Myocyte (in vitro differentiated cells): ENCODE measurements at places on chromosomes 5 and 9.

GRCh38 chr5:12793373-12793772 lies 889.1 kb upstream of the CTNND2 start:
- no peak for DNase-seq

- DNase-seq: no peak
These were observed at the start of gene ANKRD55 for GRCh38 chr5:56233230-56233629. TSS of gene ANKRD55 (minus strand) at chr5:56233330. CDS start at chr5:56232913, 417 bp downstream.

GRCh38 chr5:16776611-16777251 lies 159.4 kb downstream of the MYO10 start:
- no peak for DNase-seq

- no peak for DNase-seq
These were observed 447.1 kb downstream of the LRRC70 start for GRCh38 chr5:63025679-63026078.

GRCh38 chr5:178152491-178153444 lies 917 bp downstream of the NHP2 start:
- no peak for DNase-seq

- DNase-seq: no peak
These were observed 60.0 kb downstream of the TMOD1 start for GRCh38 chr9:97561501-97561900.

GRCh38 chr5:140182075-140182711 lies 7.2 kb downstream of the CYSTM1 start:
- peak; percentile 11 for DNase-seq

DNA sequence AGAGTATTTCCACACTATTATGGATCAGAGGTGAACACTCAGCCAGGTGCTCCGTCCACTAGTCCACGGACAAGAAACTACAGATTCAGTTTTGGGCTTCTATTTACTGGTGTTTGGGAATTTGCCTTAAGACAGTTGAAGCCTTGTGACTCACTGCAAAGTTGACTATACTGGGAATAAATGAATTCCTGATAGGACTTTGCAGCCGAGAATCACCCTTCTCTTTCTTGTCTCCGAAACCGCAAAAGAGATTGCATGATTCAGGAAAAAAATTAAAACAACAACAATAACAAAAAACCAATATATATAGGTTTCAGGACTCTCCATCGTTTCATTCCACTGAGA lies 716 bp downstream of the TMEM171 start:
- DNase-seq: no peak

DNA sequence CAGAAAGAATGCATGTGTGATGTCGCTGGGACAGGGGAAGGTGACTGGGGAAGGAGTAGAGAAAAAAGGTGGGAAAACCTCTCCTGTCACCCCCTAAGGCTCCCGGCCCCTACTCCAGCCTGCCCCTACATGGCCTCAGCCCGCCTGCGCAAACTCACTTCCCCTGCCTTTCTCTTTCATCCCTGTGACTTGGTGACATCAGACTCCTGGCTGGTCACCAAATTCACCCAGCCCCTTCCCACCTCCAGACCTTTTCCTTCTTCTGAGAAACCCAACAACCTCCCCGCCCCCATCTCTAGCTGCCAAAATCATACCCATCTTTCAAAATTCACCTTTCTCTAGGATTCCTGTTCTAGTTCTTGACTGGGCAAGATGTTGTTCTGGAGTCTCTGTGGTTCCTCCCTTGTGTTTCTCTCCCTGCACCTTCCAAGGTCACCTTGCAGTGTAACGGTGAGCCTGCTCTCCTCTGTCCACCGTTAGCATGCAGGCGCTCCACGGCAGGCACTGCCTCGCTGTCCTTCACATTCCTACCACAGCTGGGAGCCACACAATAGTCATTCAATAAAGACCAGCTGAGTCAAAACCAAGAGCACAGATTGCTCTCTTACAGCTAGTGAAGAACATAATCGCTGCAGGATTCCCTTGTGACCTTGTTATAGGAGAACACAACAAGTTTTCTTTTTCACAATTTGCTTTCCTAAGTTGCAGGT lies 134.5 kb downstream of the FANCC start:
- DNase-seq: no peak

DNA sequence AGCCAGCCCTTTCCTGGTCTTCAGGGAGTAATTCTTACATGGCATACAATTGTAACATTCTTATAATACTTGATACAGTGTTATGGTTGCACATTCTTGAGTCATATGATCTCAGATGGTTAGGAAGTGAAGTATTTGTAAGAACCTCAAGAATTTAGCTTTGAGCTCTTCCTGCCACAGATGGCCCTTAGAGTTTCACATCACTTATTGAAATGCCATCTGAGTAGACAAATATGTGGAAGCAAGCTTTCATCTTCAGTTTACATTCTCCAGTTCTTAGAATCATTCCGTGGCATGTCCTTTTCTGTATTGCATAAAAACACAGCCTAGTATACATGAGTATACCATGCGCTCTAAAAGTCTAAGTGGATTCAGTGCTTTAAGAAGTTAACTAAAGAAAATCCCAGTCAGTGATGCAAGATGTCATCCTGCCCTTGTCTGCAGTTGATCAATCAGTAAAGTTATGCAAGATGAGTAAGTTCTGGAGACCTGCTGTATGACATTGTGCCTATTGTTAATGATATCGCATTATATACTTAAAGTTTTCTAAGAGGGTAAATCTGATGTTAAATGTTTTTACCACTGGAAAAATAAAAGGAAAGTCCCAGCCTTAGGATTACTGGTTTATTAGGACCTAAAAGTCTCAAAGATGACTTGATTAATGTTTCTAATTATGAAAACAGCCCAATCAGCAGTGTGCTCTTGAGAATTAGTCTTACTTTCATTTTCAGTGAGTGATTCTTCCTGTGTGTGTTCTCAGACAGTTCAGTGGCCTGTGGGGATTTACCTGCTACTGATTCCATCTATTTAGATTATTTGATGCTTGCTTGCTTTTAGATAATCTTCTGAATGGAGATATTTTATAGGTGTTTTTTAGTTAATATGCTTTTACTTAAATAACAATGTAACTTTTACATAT lies 29.4 kb downstream of the RHOBTB3 start:
- peak; percentile 83 for DNase-seq

DNA sequence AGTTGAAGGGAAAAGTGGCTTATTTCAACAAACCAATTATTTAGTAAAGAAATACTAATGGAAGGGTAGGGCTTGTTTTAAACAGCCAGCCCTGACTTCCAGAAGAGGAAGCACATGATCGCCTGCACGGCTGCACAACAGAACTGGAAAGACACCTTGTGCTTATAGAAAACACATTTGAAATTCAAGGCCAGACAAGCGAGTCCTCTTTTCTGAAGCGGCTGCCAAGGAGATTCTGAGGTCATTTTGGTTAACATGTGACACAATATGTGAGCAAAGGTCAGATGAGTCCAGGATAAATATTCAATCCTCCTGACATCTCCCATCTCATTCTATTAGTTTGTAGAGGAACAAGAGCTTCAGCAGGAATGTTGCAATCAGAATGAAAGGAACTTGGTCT lies 461.4 kb upstream of the ST8SIA4 start:
- peak; percentile 13 for DNase-seq

- DNase-seq: no peak
These were observed 522.3 kb upstream of the NUDT12 start for GRCh38 chr5:104084896-104085295.

GRCh38 chr9:127771570-127772189 lies 6.8 kb downstream of the SH2D3C start:
- no peak for DNase-seq

- no peak for DNase-seq
These were observed 160.6 kb downstream of the COL23A1 start for GRCh38 chr5:178429491-178430185.

DNA sequence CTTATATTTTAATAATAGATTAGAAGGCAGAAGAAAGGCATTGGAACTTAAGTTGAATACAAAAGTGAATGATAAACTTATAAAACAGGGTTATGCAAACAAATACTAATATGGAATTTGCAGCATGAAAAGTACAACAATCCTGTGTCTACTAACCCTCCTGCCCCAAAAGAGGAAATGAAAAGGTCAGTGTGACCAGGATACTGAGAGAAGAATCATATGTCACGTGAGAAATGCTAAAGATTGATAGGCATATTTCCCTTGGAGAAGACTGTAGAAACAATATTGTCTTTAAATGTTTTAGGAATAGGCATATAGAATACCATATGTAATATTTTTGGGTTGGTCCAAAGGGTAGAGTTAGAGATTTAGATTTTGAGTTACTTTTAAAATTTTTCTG lies 3.8 kb downstream of the WDR36 start:
- DNase-seq: no peak

GRCh38 chr5:34496701-34497469 lies 159.2 kb upstream of the RAI14 start:
- no peak for DNase-seq

GRCh38 chr5:125113328-125113727 lies 366.9 kb upstream of the ZNF608 start:
- DNase-seq: no peak

DNA sequence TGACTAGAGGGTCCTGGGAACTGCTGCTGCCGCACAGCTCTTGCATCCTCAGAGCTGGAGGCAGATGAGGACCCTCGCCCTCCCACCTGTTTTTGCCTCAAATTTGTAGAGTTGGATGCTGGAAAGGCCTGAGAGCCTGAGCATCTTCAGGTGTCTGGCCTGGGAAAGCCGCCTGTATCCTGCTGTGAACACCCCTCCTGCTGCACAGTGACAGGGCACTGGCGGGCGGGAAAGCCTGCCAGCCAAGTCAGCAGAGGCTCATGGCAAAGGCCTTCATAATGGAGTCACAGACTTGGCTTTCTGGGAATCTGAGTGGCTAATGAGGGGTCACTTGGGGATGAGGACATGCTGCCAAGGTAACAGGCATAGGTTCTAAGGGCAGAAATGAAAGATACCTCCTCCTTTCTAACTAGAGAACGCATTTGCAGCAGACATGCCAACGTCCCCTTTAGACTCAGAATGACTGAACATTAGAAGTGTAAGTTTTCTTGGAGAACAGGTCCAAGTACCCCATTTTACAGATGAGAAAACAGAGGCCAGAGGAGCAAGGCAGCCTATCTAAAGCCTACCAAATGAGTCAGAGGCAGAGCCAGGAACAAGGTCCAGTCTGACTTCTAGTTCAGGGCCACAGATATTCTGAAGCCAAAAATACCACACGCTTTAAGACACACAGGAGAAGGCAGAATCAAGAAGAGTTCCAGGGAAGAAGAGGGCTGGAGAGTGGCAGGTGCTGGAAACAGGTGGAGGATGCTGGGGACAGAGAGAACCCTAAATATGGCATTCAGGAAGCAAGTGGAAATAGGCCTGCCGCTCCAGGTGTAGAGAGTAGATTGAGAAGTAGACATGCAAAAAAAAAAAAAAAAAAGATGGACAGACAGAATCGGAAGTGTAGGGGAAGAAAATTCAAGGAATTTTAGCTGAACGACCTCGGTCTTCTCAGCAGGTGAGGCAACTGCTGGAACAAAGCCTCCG lies 44.1 kb downstream of the EPB41L4B start:
- DNase-seq: peak; percentile 45

DNA sequence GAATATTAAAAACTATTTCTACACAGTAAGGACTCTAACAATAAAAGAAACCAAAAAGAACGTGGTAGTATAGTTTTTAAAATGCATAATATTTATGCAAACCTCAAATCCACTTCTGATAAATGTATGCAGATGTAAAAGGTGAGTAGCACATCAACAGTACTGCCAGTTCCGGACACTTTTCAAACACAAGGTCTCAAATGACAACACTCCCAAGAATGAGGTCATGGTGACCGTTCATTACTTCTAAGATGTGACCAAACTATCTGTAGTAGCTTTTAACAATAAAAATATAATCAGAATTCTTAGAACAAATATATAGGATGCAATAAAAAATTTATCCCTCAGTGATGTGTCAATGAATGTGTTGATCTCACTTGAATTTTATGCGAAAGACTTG lies 238.7 kb upstream of the NREP start:
- DNase-seq: no peak

GRCh38 chr5:178307267-178308045 lies 74.9 kb upstream of the PHYKPL start:
- peak; percentile 26 for DNase-seq

DNA sequence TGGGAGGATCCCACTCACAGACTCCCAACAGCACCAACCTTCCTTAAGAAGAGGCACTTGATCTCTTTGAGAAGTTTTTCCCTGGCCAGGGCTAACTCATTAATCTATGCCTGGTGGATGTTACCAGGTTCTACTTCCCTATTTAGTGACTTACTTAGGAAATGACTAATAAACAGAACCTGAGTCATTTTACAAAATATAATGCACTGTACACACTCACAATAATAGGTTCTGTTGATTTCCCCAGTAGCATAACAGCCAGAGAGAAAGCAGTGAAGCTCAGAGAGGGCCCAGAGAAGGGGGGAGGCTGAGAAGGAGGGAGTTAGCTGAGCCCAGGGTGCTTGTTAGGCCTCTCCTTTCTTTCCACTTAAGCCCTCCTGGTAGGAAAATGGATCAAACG lies 27.1 kb downstream of the FRMD3 start:
- no peak for DNase-seq

DNA sequence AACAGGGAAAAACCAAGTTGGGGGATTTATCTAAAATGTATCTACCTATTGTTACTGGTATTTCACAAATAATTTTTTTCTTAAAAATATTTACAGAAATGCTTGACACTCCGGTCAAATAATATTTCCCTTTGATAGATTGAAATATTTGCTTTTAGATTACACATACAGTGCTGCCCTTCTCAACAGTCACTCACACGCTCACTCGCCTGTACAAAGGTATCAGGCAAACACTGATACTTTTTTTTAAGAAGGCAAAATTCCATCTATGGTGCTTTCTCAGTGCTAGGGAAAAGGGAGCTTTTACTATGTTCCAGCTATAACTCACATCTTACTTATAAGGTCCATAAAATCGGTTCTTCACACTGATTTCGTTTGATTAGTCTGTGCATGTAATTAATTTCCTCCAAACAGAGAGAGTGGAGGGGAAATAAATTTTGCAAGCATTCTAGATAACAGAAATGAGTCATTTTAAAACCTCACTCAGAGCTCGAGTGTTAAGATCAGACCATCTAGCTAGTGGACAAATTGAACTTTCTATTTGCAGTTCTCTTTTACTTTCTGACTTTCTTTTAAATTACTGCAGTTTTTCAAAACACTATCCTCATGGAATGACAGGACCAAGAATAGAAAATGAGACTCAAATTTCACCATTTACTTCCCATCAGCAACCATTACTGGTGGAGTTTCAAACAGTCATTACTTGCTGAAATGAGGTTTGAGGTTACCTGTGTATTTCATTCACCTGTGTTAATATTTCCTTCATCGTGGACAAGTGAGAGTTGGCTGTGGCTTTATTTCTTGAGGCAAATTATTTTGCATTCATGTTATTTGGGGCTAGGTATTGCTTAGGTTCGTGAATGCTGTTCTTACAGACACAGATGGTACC lies 273.2 kb downstream of the RAB3C start:
- no peak for DNase-seq

DNA sequence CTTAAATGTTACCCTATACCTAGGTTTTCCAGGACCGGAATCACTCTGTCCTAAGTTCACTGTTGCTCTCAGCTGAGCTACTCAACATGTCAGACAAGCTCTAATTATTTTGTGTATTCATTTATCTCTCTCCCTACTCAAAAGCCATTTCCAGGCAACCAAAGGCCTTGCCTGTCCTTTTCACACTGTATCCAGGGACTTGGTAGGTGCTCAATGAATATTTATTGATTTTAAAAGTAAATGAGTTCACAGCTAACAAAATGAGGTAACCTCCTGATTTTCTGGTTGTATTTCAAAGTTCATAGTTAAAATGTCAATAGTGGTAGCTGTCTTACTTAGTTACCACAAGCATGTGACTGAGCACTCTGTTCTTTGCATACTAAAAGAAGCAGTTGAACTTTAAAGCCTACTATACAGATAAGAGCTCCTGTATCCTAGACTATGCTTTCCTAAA lies 522.2 kb downstream of the ACTL7B start:
- no peak for DNase-seq
